ENCODE measurements at places on chromosomes 1 and 21.
A peak's percentile ranks its signal among the peaks of the same experiment; 100 is the strongest.

GRCh38 chr1:18646786-18647410 lies 16.3 kb downstream of the PAX7 start:
- no peak for DNase-seq

DNA sequence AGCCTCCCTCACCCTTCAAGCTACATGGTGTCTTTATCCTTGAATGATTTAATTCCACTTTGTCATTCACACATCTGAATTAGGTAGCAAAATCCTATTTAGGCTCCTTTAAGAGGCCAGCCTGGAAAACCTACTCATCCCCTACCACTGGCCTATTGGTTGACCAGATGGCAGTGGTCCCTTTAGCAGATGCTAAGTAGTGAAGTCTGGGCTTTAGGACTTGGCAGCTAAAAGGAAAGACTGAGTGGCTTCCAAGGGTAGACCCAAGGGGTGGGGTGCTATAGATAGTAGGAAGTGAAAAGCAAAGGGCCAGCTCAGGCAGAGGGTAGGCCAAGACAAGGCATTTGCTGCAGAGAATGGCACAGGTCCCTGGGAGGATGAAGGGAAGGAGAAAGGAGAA lies 46.6 kb downstream of the KCNJ6 start:
- no peak for DNase-seq

DNA sequence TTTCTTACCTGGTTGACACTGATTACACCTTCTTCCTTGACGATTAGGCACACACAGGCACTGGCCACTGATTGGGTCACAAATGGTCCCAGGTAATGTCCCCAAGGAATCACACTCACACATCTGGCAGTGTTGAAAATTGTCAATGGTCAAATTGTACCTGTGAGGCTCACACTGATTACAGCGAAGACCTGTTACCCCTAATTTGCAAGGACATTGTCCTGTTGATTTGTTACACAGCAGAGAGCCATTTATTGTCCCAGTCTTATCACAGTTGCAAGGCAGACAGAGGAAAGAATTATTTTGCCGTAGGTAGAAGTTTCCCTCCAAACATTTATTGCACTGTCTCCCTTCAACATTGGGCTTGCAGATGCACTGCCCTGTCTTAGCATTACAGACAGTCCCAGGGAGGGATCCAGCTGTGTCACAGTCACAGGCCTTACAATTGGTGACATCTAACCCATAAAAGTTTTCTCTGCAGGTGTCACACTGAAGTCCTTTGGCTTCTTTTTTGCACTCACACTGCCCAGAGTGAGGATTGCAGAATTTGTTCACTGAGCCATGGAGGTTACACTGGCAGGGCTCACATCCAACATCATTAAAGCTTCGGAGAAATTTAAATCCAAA lies 176.6 kb downstream of the USH2A start:
- DNase-seq: no peak

- no peak for DNase-seq
Measured at GRCh38 chr1:111864862-111865261, 109.2 kb downstream of the DDX20 start.

- no peak for DNase-seq
Measured at GRCh38 chr1:212946872-212947271, 3.5 kb upstream of the VASH2 start.

- DNase-seq: no peak
Measured at GRCh38 chr1:97159342-97159741, 437.8 kb downstream of the PTBP2 start.

- DNase-seq: no peak
Measured at GRCh38 chr1:109274533-109275476, 8.1 kb downstream of the PSRC1 start.

- no peak for DNase-seq
Measured at GRCh38 chr1:9449110-9449627, 90.1 kb upstream of the SLC25A33 start.

DNA sequence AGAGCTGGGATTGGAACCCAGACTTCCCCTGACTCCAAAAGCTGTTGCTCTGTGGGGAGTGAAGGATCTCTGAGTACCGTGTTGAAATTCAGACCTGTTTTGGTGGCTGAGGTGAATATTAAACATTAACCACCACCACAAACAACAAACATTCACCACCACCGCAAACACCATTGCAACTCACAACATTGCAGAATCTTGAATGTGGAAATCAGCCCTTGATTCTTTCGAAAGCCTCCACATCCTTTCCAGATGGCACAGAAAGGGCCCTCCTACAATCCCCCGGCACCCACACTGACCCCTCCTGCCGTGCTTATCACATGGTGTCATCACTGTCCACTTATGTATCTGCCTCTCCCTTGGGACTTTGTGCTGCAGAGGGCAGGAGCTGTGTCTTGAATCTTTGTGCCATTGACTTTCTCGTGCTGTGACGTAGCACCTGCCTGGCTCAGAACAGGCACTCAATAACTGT lies 1.4 kb downstream of the CDA start:
- DNase-seq: no peak

DNA sequence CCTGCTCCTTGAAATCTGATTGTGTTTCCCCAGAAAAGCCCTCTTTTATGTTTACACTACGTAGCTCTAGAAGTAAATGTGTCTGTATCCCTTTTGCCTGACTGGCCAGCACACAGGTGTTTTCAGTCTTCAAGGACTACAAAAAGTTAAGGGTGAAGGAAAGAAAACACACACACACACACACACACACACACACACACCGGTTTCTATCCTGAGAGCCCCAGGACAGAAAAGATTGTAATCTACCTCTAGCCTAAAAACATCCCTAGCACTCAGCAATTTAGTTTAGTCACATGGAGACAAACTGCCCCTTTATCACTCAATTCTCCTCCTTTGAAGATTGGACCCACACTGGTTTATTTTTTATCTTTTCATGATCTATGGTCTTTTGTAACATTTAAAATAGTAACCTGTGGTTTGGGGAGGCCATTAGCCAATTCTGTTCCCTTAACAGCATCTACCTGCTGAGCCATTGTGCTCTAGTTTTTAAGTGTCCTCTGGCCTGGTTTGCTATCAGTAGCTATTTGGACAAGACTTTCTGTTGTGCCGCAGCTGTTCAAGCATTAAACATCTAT lies 15.8 kb upstream of the TRIM45 start:
- no peak for DNase-seq

- DNase-seq: no peak
Measured at GRCh38 chr1:60428127-60428526, 354.6 kb upstream of the C1orf87 start.

DNA sequence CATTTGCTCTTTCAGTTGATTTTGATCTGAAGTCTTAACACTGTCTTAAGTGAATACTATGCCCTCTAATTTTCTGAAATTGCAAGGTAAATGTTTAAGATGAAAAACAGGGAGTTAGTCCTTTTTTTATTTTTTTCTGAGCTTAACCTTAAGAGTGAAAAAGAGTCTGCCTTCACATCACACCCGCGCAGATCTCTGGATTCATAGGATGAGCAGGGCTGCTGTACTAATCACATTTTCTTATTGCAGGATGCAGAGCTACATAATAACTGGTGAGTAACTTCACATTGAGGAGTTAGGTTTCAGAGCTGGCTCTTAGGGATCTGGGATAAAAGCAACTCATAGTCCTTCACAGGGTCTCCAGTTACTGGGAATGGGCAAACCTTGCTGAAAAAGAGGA lies 188.7 kb upstream of the ATP1B1 start:
- DNase-seq: no peak

DNA sequence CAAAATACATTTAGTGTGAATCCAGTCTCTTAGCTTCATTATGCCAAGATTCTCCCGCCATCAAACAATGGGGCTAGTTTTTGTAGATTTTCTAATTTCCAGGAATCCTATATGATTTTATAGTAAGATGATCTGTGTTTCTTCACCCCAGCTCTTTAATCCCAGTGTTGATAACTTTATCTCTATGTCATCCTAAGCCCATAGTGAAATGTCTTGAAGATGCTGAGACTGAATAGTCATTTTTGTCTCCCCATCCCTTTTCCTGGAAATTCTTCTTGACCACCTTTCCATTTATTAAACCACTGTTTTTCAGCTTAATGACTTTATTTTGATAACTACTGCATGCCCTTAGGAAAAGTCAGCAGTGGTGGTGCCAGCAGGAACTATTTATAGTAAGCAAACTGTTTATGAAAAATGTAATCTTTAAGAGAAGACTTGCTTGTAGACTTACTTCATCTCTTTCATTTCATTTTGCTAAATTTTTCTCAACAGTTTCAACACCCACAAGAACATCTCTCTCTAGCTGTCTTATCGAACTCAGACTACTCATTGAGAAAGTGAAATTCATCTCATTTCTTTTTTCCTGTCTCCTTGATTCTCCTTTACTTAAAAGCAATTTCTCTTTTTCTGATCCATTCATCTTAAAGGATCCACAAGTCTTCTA lies 116.6 kb downstream of the NTMT2 start:
- DNase-seq: no peak

DNA sequence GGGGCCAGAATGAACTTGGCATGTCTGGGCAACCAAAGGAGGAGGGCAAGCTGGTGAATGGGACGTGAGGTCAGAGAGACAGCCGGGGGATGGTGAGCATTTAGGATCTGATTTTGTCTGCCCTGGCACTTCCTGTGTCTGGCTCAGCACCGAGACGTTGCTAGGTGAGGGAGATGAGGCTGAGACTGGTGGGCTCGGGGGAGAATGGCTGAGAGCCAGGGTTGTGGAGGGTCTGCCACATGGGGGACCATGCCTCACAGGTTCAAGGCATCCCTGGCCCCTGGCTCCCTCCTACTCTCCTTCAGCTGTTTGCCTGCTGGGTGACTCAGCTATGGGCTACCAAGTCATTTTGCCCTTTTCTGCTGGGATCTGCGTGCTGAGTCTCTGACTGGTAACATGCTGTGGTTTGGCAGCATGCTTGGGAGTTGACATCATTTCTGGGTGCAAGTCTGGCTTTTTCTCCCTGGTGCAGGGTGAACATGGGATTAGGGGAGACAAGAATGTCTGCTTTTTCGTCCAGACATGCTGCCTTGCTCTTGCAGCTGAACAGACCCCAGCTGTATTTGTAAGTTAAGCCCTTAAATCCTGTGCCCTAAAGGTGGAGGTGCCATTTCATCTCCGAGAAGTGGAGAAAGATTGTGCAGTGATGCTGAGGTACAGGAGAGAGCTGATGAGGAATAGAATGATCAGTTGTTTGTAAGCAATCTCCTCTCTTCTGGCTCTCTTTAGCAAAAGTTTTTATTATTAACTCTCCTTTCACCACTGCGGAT lies 17.6 kb downstream of the GALNT2 start:
- peak; percentile 74 for DNase-seq

- no peak for DNase-seq
Measured at GRCh38 chr1:81679942-81680341, 120.8 kb upstream of the ADGRL2 start.

DNA sequence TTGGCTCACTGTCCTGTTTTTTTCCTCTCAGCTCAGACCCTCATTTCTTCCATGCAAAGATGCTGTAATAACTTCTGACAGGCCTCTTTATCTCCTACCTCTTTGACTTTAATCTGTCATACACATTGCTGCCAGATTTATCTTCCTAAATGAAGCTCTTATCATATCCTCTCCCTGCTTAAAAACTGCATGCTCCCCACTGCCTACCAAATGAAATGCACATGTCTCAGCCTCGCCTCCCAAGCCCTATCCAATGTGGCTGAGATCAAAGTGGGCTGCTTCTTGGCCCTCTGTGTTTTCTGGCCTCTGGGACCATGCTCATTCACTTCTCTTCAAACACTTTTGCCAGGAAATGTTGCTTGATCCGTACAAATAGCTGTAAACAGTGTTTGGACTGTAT lies 38.3 kb downstream of the IRF2BP2 start:
- no peak for DNase-seq

DNA sequence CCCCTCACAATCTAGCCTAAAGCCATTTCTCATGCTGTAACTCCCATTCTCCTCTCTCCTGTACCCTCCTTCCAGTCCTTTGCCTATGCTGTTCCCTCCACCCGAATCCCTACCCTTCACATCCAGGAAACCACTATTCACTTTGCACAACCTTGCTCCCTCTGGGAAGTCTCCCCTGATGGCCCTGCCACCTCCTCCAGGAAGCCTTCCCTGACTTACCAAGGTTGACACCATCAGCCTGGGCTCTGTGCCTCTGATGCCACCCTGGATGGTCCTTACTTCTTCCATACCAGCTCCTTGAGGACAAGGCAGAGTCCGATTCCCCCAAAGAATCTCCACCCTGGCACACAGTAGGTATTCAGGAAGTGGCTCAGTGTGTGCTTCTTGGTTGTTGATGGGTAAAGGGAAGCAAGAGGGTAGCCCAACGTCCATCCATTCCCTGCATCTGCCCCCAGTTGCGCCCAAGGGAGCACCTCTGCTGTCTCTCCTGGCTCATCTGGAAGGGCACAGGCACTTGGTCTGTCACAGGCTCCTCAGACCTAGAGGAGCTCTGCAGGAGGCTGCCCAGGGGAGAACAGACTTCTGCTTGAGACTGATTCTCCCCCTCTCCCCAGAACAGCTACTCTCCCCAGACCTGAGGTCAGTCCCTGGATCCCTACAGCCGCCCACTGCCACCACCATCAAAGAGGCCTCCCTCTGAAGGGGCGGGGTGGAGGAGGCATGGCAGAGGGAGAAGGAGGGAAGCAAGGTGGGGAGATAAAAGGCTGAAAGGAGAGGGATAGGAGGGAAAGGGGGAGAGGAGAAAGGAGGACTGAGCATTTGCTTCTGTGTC lies 36.1 kb upstream of the ZC3H12A start:
- no peak for DNase-seq

DNA sequence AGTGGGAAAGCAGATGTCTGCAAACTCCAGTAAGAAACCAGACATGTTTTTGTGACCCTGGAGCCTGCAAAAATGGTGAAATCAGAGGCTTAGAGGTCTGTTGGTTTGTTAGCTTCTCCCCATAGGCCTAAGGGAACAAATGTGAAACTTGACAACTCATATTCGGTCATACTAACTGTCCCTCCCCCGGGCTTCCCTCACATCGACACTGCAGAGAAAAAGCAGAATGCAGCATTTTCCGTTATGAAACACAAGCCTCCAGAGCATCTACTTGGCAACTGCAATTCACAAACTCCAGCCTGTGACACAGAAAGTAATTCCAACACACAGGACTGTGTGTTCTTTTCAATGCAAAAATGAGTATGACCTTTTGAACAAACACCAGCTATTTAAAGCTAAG lies 3.7 kb downstream of the KCNA2 start:
- DNase-seq: no peak

DNA sequence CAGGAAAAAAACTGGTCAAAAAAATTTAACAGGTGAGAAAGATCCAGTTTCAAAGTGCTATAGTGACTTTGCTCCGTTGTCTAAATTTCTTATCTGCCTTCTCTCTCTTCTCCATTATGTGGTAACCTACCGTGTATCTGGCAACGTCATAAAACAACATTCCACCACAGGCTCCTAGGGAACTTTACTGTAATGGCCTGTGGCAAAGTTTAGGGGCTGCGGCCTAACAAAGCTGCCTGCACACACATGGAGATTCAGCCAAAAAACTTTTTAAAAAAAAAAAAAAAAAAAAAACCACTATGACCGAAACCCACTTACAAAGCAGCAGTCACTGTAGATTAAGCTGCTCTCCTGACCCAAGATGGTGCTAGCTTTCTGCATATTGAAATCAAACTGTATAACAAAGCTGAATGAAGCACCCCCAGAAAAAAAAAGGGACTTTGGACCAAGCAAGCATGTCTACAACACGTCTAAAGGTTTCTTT lies 202.6 kb downstream of the SLC45A1 start:
- no peak for DNase-seq

GRCh38 chr1:68201546-68202238 lies 30.6 kb downstream of the WLS start:
- DNase-seq: no peak

Measured in bone marrow (tissue), 2 donors.